ENCODE measurements at places on chromosomes 5 and 9. TPM values are rescaled to one million over a fixed set of nuclear protein-coding genes. Genes with fewer than 3 reads are reported as not detected.

Gene TNFSF15
- 0.23 TPM for total RNA-seq

Gene GAPT
- total RNA-seq = 0.92 TPM

Gene ISL1
- total RNA-seq = 20.3 TPM

Gene IL13
- total RNA-seq = not detected

Gene VAV2
- 17.5 TPM for total RNA-seq
